IPS DF 19.7 (cell line): ENCODE measurements at places on chromosomes 13 and 19.

DNA sequence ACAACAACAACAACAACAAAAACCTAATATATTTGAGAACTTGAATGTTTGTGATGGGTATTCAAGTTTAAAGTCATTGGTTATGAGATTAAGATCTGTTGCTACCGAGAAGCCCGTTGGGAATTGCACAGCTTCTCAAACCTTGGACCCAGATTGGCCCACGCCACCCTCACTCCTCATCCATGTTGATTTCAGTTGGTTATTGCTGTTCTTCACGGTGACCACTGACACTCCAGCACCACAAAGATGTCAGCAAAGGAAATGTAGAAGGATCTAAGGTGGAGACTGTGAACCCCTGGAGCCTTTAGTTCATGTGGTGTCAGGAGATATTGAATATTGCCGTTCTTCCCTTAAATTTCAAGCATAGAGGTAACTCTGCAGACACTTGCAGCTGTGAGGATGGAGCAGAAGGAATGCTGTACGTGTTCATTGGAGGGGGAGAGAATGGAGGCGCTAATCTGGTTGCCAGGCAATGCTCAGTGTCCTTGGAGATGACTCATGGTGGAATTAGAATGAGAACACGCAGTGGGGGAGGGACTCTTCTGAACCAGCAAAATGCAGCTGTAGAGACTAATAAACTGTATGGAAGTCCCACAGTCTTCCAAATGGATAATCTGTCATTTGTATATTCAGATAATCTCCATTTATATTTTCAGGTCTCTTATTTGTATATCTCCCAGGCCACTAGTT, 20.8 kb upstream of the ZNF835 start:
- DNase-seq, result no peak

DNA sequence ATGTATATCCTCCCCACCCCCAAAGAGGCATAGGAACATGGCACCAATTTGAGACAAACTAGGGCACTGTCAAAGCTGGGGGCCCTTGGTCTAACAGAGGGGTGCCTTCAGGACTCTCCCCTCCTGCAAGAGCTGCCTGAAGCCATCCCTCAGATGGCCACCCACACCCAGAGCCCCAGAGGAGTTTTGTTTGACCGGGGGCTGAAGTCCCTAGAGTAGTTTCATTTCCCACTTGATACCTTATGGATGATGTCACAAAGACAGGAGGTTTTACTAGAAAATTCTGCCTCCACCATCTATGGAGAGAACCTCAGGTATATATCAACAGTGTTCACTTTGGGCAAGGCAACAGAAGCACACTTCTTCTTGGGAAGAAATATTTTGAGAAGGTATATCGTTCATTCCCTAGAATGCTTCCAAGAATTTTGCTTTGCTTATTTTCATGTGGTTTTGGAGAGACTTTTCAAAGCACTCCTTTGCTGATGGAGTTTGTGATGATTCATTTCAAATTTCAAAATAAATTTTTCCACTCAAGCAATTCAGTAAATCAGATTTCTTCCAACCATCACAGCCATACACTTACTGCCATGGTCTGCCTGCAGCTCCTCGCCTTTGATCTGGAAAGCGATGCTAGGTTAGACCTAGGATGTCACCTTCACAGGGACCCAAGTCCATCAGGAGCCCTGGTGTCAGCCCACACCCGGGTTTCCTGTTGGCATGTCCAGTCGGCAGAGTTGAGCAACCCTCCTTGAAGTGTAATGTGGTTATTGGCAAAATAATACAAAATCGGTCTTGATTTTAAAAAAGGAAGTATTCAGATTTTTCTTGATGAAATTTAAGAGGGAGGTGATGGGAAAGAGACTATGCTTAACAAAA, 207.0 kb downstream of the SHISA2 start:
- no peak for DNase-seq

DNA sequence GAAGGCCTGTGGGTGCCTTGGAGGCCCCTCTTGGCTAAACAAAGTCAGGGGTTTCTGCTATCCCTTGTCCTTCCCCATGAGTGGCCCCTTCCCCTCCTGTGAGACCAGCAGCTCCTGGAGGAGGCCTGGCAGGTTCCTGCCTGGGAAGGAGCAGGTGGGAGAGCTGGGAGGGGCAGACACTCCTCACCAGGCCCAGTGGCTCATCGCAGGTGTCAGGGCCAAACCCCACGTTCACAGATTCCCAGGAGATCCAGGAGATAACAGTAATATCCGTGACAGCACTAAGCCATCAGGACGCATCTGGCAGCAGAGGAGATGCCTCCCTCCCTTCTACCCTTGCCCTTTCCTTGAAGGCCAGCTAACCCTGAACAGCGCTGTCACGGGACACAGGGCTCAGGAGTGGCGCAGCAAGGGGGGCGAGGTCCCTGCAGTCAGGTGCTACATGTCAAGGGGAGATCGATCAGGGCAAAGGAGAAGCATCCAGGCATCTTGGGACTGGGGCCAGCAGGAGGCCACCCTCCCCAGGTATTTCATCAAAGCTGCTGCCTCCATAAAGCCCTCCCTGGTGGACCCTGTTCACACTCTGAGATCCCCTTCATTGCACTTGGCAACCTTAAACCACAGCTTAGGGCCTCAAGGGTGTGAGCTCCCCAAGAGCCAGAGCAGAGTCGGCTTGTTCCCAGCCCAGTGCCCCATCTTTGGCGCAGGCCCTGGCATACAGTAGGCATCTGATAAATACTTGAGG, 4.8 kb downstream of the CEBPA start:
- DNase-seq, result no peak

DNA sequence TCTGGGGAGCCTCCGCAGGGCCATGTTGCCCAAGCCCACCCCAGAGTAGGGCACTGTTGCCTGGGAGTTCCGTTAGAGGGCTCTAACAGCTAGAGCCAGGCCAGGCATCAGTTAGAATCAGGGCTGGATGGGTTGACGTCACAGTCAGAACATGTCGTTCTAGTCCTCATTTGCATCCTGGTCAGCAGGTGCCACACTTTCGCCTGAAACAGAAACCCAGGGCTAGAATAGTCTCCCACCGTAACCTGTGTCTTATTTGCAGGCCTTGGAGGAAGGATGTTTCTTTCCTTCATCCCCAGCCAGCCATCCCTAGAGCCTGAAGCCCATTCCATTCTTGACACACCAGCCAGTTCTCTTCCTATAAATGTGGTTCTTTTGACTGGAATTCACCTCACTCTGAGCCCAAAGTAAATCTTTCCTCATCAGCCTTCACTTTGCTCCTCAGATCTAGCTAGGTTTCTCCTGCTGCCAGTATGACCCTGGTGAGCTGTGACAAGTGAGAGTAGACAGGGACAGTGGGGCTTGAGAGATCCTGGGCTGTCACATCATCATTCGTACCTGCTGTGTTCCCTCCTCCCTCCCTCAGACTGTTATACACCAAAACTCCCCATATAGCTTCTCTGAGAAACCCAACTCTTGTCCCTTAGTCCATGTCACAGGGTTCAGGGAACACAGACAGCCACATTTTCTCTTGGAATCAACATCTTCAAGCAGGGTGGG, 12.2 kb upstream of the CCDC97 start:
- no peak for DNase-seq

GRCh38 chr13:70889163-70889562, 780.9 kb upstream of the KLHL1 start:
- DNase-seq, result no peak

GRCh38 chr13:97321616-97322321, 99.6 kb downstream of the MBNL2 start:
- no peak for DNase-seq

DNA sequence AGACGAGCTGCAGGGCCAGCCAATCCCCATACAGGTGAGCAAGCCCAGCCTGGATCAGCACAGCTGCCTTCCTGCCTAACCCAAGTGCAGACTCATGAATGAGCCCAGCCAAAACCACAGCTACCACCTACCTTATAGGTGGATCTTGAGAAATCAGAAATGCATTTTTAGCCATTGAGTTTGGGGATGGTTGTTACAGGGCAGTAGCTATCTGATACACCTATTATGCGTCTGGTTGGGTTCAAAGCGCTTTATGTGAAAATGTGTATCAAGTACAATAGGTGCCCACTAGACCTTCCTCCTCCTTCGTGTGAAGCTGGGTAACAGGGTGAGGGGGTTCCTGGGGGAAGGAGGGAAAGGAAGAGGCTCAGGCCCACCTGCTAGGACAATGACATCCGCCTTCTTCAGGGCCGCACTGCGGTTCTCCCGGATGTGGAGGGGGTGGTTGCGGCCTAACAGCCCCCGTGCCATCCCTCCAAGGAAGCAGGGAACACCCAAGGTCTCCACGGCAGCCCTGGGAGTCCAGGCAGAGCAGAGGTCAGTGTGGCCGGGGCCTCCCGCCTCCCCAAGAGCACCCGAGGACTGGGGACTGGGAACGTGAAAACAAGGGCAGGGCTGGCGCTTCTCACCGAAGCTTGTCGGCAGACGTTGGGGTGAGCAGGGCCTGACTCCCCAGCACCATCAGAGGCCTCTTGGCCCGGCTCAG, 11.7 kb downstream of the SYDE1 start:
- DNase-seq, result no peak

GRCh38 chr13:74129500-74130191, 4.6 kb downstream of the KLF12 start:
- DNase-seq, result no peak

- no peak for DNase-seq
Observed at GRCh38 chr19:5567970-5568407, 236 bp upstream of the TINCR start.

- DNase-seq, result no peak
Observed at GRCh38 chr19:6196361-6196760, 60.9 kb downstream of the ACSBG2 start.

GRCh38 chr19:18972301-18972811, 31.3 kb upstream of the HOMER3 start:
- DNase-seq, result no peak

GRCh38 chr13:42064966-42065365, 16.5 kb downstream of the DGKH start:
- no peak for DNase-seq

DNA sequence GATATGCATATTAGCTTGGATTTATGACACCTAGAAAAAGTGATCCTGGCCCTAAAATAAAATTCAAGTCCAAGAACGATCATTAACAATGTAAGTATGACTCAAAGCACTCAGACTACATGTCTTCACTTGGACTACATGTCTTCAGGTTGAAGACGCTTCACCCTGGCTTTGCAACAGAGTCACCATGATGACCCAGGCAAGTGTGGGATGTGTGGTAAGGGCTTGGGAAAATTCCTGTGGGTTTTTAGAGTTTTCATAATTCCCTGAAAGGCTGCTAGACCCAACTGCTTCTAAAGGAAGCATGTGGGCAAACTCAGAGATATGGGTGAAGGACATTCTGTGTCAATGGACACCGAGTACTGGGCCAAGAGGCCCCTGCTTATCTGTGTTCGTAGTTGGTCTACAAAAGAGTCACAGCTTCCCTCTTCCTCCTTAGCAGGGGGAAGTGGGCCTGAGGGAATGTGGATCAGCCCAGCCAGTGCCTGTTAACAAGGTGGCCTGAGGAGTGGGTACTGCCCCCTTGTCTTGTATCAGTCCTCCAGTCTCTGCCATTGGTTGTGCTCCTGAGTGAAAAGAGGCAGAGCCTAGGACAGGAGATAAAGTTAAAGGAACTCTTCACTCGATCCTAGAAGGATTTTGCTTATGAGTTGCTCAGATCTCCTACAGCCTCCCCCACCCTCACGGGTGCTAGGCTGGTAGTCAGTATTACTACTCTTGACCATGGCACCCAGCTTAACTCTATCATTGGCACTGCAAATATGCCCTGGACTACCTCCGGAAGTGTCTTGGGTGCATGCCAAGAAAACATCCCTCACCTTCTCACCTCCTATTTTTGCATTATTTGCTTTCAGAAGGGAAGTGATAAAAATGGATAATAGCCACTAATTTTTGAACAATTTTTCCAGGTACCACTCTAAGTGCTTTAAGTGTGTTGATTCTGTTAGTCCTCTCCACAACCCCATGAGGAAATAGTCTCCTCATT, 406.3 kb downstream of the COG6 start:
- no peak for DNase-seq

DNA sequence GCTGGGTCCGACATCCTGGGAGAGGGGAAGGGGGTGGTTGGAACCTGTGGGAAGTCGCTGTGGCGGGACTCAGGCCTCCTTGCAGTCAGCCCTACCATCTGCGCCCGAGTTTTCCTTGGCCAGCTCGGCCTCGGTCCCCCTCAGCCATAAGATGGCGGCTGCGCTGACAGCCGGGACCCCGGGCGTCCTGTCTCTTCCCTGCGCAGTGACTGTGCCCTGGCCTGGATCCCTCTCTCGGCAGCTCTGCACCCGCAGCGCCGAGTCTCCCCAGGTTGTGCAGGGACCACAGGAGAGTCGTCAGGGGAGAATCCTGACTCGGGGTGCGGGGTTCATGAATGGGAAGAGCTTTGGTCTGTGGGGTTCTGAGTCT, 345 bp downstream of the ZNF257 start:
- no peak for DNase-seq

GRCh38 chr19:34990578-34991192, 9.4 kb upstream of the GRAMD1A start:
- no peak for DNase-seq

DNA sequence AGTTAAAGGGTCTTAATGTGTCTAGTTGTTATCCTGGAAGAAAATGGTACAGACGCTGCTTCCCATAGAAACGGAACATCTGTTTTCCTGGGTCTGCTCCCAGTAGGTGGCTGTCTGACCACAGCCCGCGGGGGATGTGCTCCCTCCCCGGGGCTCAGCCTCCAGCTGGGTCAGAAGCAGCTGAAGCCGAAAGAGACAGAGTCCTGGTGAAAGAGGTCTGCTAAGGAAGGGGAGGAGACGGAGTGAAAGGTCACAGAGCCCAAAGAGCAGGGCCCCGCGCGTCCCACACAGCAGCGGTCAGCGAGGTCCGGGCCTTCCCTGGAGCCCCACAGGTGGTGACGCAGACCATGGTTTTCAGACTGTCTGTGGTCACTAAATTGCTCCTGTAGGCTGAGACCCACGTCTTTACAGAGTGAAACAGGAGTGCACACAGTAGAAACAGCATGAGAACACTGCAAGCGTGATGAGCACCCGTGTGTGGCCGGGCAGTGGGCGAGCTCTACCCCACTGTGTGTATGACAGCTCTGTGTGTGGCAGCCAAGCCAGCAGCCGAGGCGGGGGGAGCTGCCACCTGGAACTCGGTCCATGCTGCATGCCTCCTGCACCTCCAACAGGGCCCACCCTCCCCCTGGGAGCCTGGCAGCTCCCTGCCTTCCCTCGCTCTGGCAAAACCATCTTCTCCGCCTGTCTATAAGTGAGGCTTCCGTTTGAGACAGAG, 52.0 kb upstream of the C13orf46 start:
- no peak for DNase-seq

DNA sequence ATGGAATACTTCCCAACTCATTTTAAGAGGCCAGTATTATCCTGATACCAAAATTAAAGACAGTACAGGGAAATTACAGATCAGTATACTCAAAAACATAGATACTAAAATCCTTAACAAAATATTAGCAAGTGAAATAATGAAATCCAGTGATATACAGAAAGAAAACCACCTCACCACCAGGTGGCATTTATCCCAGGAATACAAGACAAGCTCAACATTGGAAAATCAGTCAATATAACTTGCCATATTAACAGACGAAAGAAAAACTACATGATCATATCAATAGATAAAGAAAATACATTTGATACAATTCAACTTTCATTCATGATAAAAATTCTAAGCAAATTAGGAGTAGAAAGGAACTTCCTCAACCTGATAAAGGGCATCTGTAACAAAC, 6.7 kb upstream of the GNA15 start:
- no peak for DNase-seq
